ENCODE measurements at places on chromosomes 2 and 18.

GRCh38 chr2:62307469-62308389 lies 111.8 kb downstream of the B3GNT2 start:
- no peak for DNase-seq

DNA sequence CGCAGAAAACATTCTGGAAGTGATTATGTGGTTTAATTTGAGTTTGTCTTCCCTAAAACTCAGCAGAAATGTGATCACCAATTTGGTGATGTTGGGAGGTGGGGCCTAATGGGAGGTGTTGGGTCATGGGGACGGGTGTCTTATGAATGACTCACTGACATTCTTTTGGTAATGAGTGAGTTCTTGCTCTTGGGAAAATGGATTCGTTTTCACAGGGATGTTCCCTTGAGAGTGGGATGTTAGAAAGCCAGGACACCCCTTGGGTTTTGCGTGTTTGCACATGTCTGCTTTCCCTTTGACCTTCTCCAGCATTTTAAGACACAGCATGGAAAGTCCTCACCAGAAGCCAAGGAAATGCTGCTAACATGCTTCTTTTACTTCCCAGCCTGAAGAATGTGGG lies 321.5 kb upstream of the NT5C1B start:
- peak; percentile 44 for DNase-seq

DNA sequence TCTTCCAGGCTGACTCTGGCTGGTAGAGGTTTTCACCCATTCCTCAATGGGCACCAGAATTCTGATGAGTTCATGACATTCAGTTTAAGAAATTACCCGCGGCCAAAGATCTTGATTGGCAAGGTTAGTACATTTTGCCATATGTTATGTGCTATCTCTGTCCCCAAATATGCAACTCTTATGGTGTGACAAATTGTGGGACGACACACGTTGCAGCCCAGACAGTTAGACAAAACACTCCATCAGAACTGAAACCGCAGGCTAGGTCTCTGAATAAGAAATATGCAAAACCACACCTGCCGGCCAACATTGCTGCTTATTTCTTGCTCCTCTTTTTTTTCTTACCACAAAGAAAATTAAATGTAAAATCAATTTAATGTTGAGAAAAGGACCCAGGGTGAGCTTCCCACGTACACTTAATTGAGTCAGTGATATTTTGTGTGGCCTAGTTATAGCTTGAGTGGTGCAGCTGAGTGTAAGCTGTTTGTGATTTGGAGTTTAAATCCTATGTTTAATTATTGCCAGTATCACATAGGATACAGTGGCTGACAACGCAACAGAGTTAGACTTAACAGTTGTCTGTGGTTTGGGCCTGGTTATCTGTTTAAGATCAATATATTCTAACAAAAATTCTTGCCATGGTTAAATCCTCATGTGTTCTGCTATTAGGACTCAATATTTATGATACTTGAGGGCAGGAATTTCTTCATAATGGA lies 35.7 kb upstream of the LTBP1 start:
- DNase-seq, result no peak

GRCh38 chr18:48923746-48924629 lies 26.8 kb downstream of the SMAD7 start:
- DNase-seq, result no peak

- DNase-seq, result peak; percentile 70
Observed at GRCh38 chr18:43571078-43571689, 293.9 kb upstream of the SYT4 start.

GRCh38 chr2:100070078-100070477 lies 72.3 kb downstream of the AFF3 start:
- DNase-seq, result no peak

DNA sequence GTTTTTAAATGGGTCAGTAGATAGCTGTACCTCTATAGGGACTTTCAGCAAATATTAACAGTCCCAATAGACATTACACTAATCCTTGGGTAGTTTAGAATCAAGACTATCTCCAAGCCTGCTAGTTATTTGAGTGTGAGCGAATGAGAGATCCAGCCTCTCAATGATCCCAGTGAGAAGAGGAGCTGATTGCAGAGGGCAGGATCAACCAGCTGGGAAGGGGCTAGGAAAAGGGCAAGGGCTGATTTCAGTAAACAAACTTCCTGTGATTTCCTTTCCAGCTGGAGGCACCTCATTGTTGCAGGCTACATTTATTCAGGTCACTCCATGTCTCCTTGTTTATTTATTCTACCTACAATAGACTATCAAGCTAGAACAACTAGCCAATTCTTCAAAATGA lies 84.1 kb upstream of the CTNNA2 start:
- no peak for DNase-seq

DNA sequence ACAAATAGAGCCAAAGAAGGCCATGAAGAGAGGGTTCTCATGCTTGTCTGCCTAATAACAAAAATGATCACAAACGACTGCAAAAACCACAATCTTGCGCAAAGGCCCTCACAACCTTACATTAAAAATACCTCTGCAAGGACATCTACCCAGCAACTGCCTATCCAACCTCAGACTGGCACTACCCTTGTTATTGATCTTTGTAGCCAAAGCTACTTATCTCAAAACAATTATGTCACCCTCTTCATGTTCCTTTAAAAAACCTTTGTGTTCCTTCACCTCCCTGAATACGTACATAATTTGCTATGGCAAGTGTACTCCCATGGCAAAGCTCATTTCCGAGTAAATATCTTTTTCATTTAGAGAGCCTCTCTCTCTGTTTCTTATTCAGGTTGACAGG lies 44.1 kb downstream of the TMEM163 start:
- DNase-seq, result no peak

DNA sequence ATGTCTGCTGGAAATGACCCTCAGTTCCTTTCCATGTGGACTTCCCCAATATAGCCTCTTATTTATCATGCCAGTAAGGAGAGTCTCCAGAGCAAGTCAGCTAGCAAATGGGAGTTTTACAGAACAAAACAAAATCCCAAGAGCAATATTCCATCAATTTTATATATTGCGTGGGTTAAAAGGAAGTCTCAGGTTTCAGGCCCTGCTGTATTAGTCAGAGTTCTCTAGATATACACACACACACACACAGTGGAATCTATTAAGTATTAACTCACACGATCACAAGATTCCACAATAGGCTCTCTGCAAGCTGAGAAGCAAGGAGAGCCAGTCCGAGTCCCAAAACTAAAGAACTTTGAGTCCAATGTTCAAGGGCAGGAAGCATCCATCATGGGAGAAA lies 102.8 kb upstream of the MAP2 start:
- no peak for DNase-seq
